ENCODE measurements at places on chromosomes 2 and 18.
A peak's percentile ranks its signal among the peaks of the same experiment; 100 is the strongest.

DNA sequence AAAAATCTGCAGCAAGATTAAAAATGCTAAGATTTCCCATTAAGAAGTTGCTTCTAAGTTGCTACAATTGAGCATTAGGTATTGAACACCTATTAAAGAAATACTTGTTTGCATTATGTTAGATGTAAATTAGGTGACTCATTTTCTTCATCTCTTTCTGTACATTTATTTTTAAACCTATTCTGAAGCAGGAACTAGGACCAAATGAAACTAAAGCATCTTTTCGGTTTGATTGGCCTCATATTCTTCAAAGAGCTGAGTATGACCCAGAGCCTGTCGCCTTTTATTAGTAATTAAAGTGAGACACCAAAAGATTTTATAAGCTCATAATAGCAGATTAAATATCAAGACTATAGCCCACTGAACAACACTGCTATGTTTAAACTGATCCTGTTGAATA lies 83.4 kb upstream of the ZEB2 start:
- no peak for DNase-seq

DNA sequence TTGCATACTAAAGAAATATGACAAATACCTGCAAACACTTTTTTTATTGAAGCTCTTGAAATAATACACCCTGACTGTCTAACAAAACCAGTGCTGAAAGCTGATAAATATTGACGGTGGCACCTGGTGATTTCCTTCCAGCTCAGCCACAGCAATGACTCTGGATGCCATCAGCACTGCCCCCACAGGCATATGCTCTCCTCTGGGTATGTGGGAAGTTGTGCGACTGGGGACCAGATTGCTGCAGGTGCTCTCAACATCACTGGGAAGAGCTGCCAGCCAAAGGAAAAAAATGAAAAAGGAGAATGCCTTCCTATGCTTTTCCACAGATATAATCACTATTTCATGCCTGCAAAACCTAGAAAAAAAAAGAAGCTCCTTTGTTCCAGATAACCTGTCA lies 141.5 kb downstream of the PIGN start:
- no peak for DNase-seq

DNA sequence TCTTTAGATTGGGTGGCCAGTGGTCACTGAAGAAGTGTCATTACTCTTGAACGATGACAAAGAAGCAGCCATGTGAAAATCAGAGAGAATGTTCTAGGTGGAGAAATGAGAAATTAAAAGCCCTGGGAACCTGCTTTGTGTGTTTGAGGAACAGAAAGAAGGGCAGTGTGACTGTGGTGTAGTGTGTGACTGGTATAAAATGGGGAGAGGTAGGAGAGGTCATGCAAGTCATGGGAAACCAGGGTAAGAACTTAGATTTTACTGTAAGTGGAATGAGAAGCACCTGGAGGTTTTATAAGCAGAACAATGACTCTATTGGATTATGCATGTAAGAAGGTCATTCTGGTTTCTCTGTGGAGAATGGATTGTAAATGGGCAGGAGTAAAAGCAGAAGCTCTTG lies 12.2 kb downstream of the ICOS start:
- no peak for DNase-seq

DNA sequence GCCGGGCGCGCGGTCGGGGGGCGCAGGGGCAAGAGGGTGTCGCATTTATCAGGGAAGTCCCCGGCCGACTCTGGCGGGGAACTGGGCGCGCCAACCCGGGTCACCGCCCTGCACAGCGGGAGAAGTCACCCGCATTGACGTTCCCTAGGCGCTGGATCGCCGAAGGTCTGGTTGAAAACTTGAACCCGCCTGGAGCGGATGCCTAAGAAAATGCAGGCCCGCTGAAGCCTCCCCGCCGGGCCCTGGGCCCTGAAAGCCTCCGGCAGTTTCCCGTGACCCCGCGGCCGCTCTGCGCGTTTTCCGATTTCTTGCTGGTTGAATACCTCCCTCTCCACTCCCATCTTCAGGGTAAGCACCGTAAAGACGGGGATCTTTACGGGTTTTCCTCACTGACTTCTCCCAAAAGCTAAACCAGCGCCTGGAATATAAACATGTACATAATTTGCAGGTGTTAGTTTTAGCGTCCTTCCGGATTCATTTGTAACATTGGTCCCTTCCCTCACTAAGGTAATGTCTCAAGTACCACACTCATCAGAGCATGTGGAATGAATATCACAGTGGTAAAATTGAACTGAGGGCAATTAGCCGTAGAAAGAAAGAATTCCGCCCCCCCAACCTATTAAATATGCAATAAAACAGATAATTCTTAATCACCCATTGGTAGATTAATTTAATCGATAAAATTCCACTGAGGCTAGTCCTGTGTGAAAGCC lies 675 bp upstream of the SPIRE1 start:
- peak; percentile 48 for DNase-seq

- no peak for DNase-seq
Observed at GRCh38 chr2:43480874-43481273, 115.0 kb downstream of the THADA start.

- no peak for DNase-seq
Observed at GRCh38 chr2:220279840-220280239, 652.4 kb downstream of the SLC4A3 start.

DNA sequence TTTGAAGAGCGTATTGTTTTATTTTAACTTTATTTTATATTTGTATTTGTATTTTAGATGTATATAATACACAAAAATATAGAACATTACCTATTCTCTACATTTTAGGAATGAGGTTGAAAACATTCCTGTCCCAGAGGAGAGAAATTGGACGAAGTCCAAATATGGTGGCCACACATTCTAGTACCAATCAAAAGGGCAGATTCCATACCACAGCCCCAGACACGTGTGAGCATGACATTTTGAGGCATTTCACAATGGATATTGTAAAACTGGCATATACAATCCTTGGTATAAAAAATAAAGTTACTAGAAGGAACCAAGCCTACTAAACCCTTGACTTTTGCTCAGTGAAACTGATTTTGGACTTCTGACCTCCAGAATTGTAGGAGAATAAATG lies 50.6 kb downstream of the C2orf76 start:
- DNase-seq: no peak

DNA sequence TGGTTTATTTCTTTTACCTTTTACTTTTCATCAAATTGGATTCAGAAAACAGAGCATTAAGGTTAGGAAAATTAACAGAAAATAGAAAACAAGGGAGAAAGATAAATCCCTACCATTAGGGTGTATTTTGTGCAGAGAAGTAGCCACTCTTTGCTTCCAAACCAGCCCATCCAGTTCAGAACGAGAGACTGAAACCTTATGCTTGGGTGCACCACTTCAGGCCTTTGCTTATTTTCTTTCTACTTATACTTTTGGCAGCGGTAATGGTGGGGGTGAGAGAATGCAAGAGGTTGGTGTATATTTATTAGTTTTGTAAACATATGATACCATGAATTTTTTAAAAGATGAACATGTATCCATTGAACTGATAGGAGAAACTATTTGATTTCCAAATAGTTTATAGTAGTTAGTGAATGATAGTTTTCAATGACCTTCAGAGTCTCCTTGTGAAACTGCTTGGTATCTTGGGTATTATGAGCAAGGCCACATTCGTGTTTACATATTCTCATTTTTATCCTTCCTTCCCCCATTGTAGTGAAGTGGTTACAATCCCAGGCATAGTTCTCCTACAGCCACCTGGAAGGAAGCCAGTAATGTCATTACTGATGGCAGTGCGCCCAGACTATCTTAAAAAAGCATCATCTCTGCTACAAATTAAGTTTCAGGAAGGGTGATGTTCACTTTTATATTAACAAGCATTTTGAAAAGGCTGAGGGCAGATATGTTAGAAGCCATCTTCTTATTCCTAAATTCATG lies 60.8 kb downstream of the MFSD6 start:
- peak; percentile 85 for DNase-seq

GRCh38 chr2:157173740-157174184 lies 83.7 kb upstream of the GALNT5 start:
- no peak for DNase-seq

- no peak for DNase-seq
Observed at GRCh38 chr2:9532421-9532820, 23.2 kb downstream of the ADAM17 start.
